ENCODE measurements at places on chromosomes 12 and 14. TPM values are rescaled to one million over a fixed set of nuclear protein-coding genes. Genes with fewer than 3 reads are reported as not detected.

The PTGES3 gene
- total RNA-seq = 71.3 TPM

The ENTPD5 gene
- total RNA-seq = 12.7 TPM

The CCND2 gene
- total RNA-seq = 2.5 TPM

The SLC2A13 gene
- total RNA-seq = 12.3 TPM

The IGF1 gene
- 0.88 TPM for total RNA-seq

The IKZF4 gene
- 2.5 TPM for total RNA-seq

The POTEG gene
- total RNA-seq = 0.36 TPM

The SSPN gene
- total RNA-seq = 9.8 TPM

The TSHR gene
- not detected for total RNA-seq

DNA sequence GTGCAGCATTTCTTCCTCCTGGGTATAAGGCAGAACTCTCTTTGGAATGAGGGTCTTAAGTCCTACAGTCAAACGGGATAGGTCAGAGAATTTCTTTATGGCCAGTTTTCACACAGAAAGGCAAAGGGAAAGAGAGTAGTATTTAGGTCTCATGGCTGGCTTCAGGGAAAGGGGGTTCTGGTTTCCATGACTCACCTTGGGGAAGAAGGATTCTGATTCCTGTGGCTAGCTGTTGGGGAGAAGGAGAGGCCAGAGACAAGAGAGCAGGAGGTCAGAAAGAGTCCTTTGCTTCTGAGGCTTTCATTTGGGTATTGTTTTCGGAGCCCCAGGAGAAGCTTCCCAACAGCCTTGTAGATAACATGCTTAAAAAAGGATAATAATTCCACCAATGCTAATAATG lies 332.5 kb downstream of the NPAS3 start:
- no peak for DNase-seq

GRCh38 chr12:59196989-59197388 lies 276.7 kb upstream of the LRIG3 start:
- DNase-seq = no peak

DNA sequence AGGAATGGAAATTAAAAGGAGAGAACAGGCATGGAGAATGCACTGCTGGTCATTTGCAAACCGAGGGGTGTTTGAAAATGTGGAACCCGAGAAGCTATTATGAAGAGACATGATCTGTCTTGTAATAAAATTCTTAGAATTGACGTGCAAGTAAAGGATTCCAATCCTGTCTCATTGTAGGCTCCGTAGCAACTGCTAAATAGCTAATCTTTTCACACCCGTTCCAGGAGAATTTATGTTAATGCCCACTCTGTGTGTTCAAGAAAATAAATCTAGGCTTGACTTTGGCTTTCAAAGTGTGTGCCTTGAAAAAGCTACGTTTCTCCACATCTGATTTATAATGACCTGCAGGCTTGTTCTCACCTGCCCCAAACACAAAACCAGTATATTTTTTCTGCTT lies 380.9 kb downstream of the GLT1D1 start:
- DNase-seq = no peak

- DNase-seq = peak; percentile 76
Measured at GRCh38 chr12:130161261-130162243, 712 bp upstream of the FZD10 start.

DNA sequence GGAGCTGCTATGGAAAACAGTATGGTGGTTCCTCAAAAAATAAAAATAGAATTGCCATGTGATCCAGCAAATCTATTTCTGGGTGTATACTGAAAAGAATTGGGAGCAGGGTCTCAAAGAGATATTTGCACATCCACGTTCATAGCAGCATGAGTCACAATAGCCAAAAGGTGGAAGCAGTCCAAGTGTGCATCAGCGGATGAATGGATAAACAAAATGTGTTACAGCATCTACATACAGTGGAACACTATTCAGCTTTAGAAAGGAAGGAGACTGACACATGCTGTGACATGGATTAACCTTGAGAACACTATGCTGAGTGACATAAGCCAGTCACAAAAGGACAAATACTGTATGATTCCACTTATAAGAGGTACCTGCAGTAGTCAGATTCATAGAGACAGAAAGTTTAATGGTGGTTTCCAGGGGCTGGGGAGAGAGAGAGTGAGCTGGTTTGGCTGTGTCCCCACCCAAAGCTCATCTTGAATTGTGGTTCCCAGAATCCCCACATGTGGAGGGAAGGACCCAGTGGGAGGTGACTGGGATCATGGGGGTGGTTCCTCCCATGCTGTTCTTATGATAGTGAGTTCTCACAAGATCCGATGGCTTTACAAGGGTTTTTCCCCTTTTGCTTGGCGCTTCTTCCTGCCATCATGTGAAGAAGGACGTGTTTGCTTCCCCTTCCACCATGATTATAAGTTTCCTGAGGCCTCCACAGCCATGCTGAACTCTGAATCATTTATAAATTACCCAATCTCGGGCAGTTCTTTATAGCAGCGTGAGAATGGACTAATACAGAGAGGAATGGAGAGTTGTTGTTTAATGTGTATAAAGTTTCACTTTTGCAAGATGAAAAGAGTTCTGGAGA lies 17.6 kb upstream of the TBC1D30 start:
- no peak for DNase-seq

DNA sequence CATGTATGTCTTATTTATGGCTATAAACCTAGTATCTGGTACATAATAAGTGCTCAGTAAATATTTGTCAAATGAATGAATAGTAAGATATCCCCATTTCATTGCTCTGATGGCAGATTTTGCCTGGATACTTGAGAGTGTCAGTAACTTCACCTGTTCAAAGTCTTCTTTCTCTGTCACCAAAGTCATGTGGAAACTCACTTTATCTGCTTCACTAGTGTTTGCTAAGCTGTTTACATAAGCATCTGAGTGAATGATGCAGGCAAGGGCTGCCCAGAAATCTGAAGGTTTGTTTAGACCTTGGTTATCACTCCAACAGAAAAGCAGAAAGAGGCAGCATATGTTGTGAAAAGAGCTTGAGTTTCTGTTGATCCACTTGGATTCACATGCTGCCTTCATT lies 4.3 kb downstream of the OR4E1 start:
- no peak for DNase-seq

GRCh38 chr14:95585953-95586620 lies 51.2 kb downstream of the GLRX5 start:
- DNase-seq = no peak

DNA sequence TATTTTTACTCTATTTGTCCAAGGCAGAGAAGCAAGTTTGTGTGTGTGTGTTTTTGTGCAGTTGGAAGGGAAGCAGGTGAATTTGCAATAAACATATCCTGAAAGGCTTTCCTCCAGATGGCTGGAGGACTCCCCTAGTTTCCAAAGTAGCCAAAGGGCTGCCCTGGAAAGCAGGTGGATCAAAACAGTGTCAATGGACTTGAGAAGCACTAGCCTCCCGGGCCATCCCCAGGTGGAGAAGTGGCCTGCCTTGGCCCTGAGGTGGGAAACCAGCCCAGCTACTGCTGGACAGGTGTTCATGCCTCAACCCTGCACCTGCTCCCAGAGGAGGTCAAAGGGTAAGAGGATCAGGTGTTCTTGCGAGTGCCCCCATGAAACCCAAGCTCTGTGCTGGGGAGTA lies 1046.9 kb downstream of the VRK1 start:
- DNase-seq = no peak

GRCh38 chr14:60184146-60184904 lies 19.1 kb upstream of the DHRS7 start:
- no peak for DNase-seq

GRCh38 chr12:47100160-47100559 lies 20.4 kb upstream of the AMIGO2 start:
- no peak for DNase-seq

DNA sequence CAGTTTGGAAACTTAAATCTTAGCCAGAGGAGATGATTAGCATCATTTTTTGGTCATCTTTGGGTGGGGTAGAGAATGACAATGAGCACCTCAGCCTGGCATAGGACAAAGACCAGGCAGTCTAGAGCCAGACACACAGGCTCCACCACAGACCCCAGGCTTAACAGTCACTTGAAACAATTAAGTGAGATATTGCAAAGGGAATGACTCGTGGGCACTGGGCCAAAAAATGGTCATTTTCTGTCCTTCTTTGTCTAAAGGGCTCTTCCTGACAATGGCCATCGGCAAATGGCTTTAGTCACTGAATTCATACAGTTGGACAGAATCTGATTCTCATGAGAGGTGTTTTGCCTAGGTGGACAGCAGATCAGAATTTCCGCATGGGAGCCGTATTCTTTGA lies 78.0 kb upstream of the DICER1 start:
- no peak for DNase-seq

- DNase-seq = no peak
Measured at GRCh38 chr12:90449611-90450010, 505.4 kb downstream of the CCER1 start.

DNA sequence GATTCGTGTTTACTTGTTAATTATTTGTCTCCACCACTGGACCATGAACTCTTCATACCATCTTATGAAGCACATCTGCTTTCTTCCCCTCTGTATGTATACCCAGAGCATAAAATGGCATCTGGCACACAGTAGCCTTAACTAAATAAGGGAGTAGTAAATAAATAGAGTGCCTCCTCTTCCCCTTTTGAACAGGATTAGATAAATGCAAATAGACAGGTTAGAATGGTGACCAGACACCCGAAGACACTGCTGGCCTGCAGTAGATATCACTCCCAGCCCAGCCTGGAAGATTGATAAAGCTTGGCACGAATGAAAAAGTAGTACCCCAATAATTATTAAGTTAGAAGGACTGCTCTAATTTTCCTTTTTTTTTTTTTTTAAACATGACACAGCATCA lies 6.9 kb downstream of the GALNT4 start:
- DNase-seq = no peak

DNA sequence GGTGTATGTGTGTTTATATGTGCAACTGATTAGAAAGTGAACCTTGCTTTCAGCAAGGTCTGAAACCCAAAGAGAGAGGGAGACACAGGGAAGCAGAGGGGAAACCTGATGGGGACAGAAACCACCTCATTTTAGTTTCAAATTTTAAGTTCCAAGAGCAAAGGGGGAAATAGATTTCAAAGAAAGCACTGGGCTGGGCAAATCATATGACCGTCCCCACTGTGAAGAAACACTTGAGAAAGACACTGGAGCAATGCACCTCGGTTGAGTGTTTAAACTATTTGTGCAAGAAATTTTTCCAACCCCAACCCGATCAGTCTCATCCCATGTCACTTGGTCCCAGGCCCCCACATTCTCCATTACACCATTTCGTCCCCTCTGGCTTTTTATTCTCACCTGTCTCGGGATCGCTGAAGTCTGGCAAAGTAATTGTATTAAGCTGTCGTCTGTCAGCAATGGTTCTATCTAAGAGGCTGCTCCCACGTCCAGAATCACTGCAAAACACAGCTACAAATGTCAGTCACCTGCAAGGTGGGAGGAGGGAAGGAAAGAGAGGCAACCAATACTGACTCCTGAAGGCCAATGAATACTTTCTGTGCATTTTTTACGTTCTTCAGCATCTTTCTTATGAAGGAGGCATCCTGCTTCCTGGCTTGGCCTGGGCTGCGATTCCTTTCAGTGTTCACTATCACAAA lies 205.7 kb downstream of the TTC7B start:
- no peak for DNase-seq

DNA sequence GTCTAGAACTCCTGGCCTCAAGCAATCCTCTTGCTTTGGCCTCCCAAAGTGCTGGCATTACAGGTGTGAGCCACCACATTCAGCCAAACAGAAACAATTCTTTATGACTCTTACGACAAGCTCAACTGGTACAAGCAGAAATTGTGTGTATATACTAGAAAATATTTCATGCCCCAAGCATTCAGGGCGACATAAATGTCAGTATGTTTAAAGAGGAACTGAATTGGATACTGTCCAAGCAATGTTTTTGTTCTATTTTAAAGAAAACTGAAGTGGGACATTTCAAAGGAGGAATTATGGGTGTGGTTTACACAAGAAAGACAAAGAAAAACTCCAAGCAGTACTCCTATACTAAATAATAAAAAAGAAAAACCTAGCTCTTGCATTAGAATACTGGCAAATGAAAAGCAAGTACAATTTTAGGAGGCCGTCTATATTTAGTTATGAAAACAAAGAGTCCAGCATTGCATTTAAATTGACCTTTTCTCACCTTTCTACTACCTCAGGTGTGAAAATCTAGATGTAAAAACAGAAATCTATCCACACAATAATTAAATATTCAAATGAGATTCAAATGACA lies 48.9 kb downstream of the PPP1R12A start:
- no peak for DNase-seq

DNA sequence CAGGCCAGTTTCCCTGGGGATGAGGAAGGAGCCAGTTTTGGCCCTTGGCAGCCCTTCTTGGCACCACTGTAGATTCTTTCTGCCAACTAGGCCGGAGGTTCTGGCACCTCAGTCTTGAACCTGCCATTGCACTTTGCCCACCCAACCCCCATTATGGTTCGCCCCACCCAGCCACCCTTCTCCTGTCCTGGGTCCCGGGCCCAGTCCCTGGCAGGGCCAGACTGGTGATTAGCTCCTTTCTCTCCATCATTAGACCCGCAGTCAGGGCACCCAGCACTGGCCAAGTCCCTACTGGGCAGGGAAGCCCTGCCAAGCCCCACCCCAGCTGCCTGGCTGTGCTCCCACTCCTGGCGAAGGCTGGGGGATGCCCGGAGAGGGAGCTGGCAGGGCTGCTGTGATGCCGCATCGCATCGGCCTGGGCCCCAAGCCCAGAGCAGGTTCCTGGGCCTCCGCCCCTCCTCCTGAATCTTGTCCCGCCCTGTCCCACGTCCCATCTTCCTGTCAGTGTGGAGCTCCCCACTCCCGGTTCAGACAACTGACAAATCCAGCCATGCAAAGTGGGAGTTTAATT lies 9.8 kb downstream of the FAM222A start:
- peak; percentile 85 for DNase-seq

GRCh38 chr14:71654810-71655209 lies 277.4 kb upstream of the RGS6 start:
- no peak for DNase-seq

- DNase-seq = no peak
Measured at GRCh38 chr12:51198568-51199365, 19.1 kb downstream of the POU6F1 start.

- DNase-seq = peak; percentile 86
Measured at GRCh38 chr12:24909667-24910066, 39.2 kb downstream of the BCAT1 start.

- peak; percentile 98 for DNase-seq
Measured at GRCh38 chr12:188910-189621, 24.9 kb downstream of the SLC6A12 start.

GRCh38 chr12:47560415-47560814 lies 145.4 kb downstream of the RPAP3 start:
- no peak for DNase-seq

All from osteoblast (primary cell).